ENCODE measurements at places on chromosomes 5 and 9.

DNA sequence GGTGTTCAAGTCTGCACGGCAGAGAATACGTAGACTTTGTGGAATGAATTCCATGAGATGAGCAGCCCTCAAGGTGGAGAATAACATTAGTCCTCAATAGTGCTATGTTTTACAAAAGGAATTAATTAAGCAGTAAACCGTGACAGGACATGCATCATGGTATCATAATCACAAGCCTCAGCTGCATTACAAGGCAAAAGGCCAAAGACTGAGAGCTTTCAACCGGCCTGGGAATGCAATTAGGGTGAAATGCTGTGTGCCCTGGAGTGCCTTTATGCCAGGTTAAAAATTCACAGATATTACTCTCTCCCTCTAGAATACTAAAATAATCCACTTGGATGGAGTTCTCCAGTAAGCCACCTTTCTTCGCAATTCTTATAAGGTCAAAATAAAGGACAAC lies 270.6 kb downstream of the MLLT3 start:
- DNase-seq: no peak

DNA sequence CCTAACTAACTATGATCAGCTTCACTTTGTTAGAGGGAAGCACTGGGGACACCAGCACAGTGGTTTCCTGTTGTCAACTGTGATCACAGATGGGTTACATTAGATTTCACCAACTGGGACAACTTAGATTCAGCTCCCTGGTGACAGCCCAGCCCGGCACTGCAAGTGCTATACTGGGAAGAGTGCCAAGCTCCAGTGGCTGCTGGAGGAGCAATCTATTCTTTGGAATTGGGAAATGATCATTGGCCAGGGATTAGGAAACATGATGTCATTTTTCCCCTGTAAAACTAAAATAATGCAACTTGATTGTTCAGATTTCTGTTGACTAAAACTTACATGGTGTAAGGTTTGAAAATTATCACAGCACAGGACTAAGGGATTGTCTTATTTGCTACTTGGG lies 33.2 kb downstream of the PTGR1 start:
- DNase-seq: no peak

DNA sequence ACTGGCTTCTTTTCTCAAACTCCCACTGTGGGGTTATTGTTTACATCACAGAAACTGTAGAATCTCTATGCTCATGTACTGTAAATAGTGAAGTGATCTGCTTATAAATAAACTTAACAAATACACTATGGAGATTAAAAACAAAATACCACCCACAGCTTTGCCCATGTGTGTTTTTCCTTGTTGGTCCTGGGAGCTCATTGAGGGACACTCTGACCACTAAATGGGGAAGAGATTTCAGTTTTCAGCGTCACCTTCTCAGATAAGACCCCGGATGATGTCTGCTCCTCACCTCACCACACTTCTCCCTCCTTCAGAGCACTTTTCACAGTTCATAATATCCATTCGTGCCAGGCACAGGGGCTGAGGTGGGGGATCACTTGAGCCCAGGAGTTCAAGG lies 89.7 kb downstream of the PDE6A start:
- DNase-seq: no peak

- no peak for DNase-seq
These were observed 157.1 kb downstream of the PBX3 start for GRCh38 chr9:125904155-125904851.

- no peak for DNase-seq
These were observed 111.3 kb downstream of the FER start for GRCh38 chr5:108858959-108859358.

GRCh38 chr5:56454219-56454862 lies 221.2 kb upstream of the ANKRD55 start:
- no peak for DNase-seq

DNA sequence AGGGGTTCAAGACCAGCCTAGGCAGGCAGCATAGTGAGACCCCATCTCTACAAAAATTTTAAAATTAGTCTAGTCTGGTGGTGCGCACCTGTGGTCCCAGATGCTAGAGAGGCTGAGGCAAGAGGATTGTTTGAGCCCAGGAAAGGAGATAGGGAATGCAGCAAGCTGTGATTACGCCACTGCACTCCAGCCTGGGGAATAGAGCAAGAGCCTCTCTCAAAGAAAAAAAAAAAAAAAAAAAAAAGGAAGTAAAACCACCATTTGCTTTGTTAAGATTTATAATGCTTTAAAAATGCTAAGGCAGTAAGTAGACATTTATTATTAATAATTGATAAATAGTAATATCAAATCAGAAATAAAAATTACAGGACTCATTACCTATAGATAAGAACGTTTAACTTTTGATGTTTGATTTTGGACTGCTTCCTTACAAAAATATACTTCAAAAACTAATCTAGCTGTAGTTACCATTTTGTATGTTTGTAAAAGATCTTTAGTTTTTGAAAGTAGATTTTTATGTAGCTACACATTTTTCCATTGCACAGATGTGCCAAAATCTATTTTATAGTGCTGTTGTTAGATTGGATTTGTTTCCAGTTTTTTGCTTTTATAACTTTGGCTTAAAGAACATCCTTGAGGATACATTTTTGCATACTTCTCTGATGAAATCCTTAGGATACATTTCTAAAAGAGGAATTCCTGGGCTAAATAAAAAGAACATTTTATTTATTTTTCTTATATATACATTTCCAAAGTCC lies 86.4 kb downstream of the INIP start:
- no peak for DNase-seq

- no peak for DNase-seq
These were observed 24.3 kb upstream of the CXCL14 start for GRCh38 chr5:135602882-135603721.

GRCh38 chr9:113387560-113388230 lies 10.9 kb upstream of the HDHD3 start:
- no peak for DNase-seq

- DNase-seq: no peak
These were observed 26.7 kb downstream of the APBA1 start for GRCh38 chr9:69645488-69645887.

GRCh38 chr9:129826344-129826743 lies 2.4 kb upstream of the TOR1A start:
- DNase-seq: no peak

- DNase-seq: no peak
These were observed 63.3 kb upstream of the SLCO6A1 start for GRCh38 chr5:102561894-102562760.

GRCh38 chr9:14342736-14343135 lies 28.8 kb upstream of the NFIB start:
- DNase-seq: no peak

- no peak for DNase-seq
These were observed 53.5 kb upstream of the GRIN3A start for GRCh38 chr9:101791938-101792337.

DNA sequence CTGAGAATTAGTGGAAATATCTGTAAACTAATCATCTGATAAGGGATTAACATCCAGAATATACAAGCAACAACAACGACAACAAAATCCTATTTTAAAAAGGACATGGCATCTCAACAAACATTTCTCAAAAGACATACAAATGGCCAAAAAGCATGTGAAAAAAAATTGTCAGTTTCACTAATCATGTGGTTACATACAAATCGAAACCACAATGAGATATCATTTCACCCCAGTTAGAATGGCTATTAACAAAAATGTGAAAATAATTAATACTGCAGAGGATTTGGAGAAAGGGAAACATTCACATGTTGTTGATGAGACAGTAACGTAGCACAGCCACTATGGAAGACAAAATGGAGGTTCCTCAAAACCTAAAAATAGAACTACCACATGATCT lies 69.5 kb downstream of the ERP44 start:
- no peak for DNase-seq

DNA sequence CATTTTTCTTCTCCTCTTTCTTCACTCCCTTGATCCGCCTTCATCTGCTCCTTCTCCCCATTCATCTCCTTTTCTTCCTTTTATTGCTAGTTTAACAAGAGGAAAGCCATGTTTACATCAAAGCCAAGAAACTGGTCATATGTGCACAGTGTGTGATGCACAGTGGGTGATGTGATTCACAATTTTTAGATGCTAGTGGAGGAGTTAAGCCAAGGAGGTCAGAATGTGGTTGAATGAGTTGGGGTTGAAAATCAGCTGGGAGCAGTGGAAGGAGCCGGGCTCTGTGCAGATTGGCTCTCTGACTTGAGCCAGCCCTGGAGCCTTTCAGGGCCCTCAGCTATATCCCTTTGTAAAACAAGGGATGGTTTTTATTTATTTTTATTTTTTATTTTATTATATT lies 7.3 kb downstream of the ACER2 start:
- DNase-seq: no peak

- no peak for DNase-seq
These were observed 16.7 kb downstream of the ITGA1 start for GRCh38 chr5:52804387-52804791.

DNA sequence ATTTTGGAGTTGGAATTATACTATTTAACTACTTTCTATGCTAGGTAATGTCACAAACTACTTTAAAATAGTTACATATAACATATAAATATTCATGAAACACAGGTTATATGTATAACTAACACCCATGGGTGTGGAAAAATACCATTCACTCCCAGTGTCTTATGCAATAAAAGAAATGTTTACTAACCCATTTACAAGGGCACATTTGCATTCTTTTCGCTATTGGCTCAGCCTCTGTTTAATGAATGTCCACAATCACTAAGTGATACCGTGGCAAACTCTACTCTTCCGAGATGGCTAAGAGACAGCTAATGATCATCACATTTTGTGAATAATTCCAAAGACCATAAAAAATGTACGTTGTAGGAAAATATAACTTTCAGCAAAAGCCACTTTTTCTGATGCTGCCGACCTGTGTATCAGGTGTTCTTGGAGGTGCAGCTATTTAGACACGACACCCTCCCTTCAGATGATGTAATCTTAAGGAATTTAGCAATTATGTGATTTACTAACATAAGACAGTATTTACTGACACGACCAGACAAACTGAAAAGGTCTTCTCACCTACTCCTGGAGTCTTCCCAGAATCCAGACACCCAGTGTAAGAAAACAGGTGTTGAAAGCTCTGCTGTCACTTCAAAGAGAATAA lies 121.7 kb upstream of the FAM120A start:
- DNase-seq: no peak

- DNase-seq: no peak
These were observed 96.7 kb upstream of the FER start for GRCh38 chr5:108650997-108651396.

- no peak for DNase-seq
These were observed 1431.0 kb upstream of the WWC1 start for GRCh38 chr5:166860426-166860825.

- no peak for DNase-seq
These were observed 65.6 kb downstream of the ANKRD55 start for GRCh38 chr5:56167519-56167918.

GRCh38 chr9:112166176-112167140 lies 8.6 kb downstream of the SUSD1 start:
- no peak for DNase-seq

DNA sequence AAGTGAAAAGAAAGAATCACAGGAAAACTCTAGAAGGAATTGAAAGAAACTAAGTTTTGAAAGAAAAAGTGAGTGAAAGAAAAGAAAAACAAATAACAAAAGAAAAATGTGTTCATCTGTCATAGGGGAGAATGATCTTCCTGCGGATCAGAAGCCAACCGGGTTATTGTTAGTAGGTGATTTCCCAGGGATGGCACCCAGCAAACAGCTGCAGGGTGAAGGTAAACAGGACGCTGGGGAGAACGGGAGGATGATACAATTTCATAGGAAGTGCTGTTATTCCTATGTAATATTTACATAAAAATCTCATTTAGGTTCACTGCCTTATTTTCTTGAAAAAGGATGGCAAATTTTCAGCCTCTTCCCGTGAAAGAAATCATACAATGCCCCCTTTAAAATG lies 72.4 kb upstream of the LHFPL2 start:
- no peak for DNase-seq

DNA sequence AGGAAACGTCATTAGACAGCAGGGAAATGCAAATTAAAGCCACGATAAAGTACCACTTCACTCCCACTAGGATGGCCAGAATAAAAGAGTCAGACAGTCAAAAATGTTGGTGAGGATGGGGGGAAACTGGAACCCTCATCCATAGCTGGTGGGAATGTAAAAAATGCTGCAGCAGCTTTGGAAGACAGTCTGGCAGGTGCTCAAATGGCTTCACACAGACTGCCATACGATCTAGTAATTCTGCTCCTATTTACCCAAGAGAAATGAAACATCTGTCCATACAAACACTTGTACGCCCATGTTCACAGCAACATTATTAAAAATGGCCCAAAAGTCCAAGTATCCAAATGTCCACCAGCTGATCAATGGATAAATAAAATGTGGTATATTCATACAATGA lies 158.9 kb upstream of the PHYKPL start:
- no peak for DNase-seq

DNA sequence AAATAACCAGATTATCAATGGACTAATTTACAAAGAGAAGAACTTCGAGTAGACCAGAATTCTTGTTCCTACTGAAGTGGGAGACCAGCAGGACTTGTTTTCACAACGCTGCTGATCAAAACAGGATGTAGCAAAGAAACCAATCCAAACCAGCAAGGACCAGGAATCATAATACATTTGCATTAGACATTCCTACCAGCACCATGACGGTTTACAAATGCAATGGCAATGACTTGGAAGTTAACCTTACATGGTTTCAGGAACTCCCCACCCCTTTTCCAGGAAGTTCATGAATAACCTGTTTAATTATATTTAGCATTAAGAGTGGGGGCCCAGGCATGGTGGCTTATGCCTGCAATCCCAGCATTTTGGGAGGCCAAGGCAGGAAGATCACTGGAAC lies 100.0 kb downstream of the LPAR1 start:
- no peak for DNase-seq

DNA sequence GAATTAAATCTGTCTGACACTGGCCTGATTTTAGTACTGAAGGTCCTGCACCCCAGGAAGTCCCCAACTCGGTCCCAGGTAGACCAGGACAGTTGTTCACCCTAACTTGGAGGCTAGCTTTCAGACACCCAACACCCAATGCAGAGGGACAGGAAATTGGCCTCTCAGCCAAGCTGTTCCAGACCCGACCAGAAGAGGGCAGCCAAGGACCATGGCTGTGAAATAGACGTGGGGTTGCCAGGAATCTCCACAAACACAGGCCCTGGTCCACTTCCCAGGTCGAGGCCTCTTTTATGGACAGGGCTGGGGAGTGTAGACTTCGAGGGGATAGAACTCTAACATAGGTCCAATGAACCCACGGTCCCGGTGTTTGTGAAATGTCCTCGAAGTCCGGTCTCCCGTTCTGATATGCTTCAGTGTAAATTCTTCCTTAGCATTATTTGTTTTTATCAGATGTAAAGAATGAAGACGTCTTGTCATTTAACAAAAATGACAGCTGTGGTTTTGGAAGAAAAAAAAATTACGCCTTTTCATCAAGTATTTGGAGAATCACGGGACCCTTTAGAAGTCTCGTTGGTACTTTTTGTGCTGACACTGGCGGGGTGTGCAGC lies 260.3 kb upstream of the ADAMTS16 start:
- no peak for DNase-seq

DNA sequence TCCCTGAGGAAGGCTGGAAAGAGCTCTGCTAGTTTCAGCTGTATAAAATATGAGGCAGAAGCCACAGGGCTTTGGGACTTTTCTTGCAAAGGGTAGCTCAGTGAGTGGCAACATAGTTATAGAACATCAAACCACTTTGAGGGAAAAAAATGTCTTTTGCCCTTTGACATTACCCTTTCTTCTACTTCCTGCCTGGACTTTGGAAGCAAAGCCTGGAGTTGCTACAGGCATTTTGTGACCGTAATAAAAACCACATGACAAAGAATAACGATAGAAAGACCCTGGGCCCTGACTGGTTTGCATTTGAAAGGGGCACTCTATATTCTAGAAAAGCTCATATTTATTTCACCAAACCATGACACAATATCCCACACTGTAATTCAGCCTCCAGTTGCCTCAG lies 440.9 kb downstream of the DIRAS2 start:
- no peak for DNase-seq

- no peak for DNase-seq
These were observed 72.4 kb upstream of the MEF2C start for GRCh38 chr5:88955403-88955802.
